ENCODE measurements at places on chromosomes 2 and 18.
A peak's percentile ranks its signal among the peaks of the same experiment; 100 is the strongest.

GRCh38 chr2:191748059-191748461 lies 70.1 kb downstream of the NABP1 start:
- DNase-seq, result peak; percentile 59

GRCh38 chr2:37262522-37262921 lies 31.1 kb downstream of the NDUFAF7 start:
- DNase-seq, result no peak

DNA sequence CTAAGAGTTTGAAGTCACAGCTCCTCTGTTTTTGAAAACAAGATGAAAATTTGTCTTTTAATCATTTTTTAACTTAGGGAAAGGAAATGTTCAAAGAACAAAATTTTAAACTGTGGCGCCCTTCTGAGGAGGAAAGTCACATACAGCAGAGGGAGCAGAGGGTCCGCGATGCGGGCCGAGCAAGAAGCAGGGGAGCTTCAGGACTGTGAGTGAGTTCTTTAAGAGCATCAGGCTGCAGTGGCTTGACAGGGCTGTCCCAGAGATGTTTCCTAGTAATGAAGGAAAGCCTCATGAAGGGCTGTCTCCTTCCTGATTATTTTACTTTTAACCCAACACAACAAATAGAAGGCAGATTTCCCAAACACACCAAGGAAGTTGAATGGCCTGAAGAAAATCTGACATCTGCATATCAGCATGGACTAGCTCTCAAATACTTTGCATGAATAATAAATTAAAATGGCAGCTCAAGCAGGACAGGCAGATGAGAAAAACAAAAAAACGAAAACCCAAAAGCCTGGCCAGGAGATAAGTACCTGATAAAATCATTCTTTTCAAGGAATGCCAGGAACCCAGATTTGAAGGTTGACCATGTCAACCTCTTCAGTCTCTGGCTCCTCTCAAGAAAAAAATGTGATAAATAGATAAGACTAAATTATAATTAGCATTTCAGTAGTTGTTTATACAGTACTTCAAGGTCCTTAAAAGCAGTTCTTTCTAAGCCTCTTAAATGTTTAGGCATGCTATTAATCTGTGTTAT lies 60.8 kb downstream of the SLC40A1 start:
- no peak for DNase-seq

DNA sequence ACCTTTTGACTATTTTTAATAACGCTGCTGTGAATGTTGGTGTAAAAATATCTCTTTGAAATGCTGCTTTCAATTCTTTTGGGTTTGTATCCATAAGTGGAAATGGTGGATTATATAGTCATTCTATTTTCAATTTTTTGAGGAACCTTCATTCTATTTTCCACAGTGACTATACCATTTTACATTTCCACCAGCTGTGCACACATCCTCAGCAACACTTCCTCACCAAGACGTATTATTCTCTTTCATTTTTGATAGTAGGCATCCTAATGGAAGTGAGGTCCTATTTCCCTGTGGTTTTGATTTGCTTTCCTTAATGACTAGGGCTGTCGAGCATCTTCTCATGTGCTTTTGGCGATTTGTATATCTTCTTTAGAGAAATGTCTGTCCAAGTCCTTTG lies 14.8 kb downstream of the CASP10 start:
- DNase-seq, result no peak

DNA sequence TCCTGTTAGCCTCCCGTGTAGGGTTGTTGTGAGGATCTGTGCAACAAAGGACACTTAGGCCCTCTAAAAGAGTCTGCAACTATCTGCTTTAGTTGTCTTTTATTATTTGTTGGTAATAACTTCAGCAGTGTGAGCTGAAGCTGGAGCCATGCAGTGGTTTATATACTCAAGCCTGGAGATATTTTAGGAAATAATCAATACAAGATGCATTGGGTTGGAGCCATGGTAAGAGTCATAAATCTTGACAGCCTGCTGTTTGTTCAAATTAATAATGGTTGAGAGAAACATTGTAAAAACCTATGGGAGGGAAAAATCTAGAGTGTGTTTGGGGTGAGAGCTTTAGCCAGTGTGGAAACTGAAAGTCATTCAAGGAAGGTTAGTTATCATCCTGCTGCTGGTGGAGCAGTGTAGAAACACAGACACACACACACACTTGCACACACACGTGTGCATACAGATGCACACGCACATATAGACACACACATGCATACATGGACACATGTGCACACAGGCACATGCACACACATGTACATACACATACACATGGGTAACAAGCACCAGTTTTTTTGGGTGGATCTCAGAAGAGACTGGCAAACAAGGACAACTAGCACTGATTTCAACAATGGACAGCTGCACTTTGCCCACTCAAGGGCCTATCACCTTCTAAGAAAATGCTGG lies 51.0 kb downstream of the ACOXL start:
- DNase-seq, result no peak

- no peak for DNase-seq
Measured at GRCh38 chr18:46294318-46294717, 190.1 kb downstream of the HAUS1 start.

- no peak for DNase-seq
Measured at GRCh38 chr2:8234757-8235374, 447.0 kb upstream of the ID2 start.

GRCh38 chr18:58586269-58586668 lies 42.6 kb downstream of the ALPK2 start:
- DNase-seq, result no peak

GRCh38 chr2:169095621-169096105 lies 26.3 kb downstream of the DHRS9 start:
- peak; percentile 83 for DNase-seq

DNA sequence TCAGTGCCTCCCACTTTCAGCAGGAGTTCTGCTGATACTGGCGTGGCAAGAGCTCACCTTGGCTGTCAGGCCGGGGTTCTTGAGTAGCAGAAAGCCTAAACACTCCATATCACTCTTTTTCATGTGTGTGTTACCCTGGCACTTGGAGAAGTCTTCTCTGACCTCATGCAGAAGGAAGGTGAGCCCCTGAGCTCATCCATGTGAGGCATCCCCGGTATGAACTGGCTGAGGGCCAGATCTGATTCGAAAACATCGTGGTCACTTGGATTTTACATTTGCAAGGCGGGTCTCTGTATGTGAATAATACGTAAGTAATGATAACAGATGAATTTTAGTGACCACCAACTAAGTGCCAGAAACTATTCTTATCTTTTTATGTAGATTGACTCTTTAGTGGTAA lies 93.6 kb downstream of the RAPGEF4 start:
- DNase-seq, result peak; percentile 88

Data from fibroblast of skin of right quadriceps (primary cell).